ENCODE measurements at places on chromosomes 13 and 19.

DNA sequence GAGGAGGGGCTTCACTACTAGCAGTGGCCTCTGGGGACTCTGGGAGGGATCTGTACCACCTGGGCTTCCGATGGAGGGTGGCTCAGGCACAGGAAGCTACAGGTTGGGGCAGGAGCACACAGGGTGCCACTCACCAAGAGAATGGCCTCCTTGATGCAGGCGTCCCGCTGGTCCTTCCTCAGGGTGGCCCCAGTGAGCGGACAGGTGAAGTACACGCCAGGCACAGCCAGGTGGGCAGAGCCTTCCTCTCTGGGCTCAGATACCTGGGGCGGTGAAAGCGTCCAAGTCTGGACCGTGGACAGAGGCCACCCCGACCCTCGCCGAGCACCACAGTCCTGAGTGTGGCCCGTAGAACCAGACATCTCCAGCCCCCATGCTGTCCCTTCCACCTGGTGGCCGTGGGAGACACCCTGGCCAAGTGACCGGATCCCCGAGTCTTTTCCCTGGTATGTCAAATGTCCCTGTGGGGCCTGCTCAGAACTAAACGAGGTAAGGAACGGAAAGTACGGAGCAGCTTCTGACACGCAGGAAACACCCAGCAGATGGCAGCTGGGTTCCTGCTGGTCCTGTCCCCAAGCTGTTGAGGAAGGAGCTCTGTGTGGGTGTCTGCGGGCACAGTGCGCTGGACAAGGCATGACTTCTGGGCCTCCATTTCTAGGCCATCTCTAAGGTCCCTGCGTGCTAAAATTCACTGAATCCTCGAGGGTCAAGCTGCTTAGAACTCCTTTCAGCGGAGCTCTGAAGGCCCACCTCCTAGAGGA, 5.2 kb downstream of the UBXN6 start:
- DNase-seq: no peak

GRCh38 chr19:14699641-14700040, 9.8 kb downstream of the ZNF333 start:
- no peak for DNase-seq

DNA sequence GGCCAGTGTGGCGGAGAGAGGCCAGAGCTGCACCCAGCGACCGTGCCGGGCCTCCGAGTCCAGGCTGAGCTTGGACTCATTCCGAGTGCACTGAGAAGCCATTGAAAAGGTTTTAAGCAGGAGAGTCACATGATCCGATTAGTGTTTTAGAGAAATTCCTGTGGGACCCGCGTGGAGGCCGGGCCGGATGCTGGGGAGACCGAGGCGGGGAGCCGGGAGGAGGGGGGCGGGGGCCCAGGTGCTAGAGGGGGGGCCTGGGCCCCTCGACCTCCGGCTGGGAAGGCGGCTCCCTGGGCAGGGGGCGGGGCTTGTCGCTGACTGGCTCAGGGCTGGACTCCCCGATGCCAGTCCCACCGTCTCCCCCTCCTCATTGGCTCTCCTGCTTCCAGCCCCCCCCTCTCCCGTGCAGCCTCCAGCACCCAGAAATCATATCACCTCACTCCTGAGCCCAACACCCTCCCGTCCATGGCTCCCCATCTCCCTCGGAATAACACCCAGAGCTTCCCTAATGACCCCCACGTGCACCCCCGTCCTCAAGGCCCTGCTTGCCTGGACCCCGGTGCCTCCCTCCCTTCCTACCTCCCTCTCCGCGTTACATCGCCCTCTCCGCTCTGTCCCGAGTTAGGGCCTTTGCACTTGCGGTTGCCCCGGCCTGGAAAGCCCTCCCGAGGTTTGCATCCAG, 5.2 kb upstream of the ZNF579 start:
- peak; percentile 85 for DNase-seq

DNA sequence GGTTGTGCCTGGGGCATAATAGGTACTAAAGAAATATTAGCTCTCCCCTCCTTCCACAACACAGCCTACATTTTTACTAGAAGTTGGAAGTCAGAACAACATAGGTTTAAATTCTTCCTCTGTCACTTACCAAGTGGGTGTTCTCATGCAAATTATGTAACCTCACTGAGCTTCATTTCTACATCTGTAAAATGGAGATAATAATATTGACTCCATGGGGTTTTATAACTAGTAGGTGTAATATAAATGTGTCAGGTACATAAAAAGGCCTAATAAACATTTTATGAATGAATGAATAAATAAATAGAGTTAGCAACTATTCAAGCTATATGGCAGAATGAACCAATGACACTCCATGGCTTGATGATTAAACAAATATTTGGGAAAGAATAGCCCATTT, 27.1 kb upstream of the SERP2 start:
- no peak for DNase-seq

DNA sequence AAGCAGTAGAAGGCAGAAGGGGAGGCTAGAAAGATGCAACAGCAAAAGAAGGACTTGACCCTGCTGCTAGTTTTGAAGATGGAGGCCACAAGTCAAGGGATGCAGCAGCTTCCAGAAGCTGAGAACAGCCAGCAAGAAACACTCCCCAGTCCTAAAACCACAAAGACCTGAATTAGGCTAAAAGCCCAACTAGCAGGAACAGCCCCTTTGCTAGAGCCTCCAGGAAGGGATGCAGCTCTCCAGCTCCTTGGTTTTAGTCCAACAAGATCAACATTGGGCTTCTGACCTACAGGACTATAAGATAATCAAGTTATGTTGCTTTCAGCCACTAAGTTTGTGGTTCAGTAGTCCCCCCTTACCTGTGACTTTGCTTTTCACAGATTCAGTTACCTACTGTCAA, 10.5 kb upstream of the LATS2 start:
- no peak for DNase-seq
